Suprapubic skin (tissue), 4 donors: ENCODE measurements at places on chromosomes 1 and 21.

GRCh38 chr1:54221113-54221834 lies 21.3 kb downstream of the MRPL37 start:
- DNase-seq = no peak

DNA sequence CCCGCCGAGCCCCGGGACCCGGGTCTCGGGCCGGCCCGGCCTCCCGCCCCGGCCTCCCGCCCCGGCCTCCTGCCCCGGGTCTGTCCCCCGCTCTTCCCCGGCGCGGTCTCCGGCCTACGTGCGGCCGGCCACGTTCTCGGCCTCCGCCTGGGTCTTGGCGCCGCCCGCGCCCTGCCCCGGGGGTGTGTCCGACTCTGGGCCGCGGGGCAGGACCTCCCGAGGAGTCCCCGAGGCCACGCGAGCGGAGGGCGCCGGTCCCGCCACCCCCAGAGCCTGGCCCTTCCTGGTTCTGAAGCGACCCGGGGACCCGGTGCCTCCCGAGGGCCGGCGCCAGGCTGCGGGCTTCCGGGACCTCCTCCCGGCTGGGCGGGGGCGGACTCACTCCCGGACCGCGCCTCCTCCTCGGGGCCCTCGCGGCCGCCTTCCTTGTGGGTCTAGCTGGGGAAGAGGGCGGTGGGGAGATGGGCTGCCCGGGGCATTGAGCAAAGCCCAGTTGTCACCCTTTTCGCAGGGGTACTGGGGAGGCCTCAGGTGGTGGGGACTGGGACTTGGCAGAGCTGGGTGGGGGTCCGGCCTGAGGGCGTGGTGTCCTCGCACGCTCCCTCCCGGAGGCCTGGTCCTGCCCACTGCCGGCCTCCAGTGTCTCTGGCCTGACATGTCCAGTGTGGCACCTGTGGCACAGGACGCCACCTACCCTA lies 558 bp downstream of the PFKL start:
- DNase-seq = peak; percentile 87

DNA sequence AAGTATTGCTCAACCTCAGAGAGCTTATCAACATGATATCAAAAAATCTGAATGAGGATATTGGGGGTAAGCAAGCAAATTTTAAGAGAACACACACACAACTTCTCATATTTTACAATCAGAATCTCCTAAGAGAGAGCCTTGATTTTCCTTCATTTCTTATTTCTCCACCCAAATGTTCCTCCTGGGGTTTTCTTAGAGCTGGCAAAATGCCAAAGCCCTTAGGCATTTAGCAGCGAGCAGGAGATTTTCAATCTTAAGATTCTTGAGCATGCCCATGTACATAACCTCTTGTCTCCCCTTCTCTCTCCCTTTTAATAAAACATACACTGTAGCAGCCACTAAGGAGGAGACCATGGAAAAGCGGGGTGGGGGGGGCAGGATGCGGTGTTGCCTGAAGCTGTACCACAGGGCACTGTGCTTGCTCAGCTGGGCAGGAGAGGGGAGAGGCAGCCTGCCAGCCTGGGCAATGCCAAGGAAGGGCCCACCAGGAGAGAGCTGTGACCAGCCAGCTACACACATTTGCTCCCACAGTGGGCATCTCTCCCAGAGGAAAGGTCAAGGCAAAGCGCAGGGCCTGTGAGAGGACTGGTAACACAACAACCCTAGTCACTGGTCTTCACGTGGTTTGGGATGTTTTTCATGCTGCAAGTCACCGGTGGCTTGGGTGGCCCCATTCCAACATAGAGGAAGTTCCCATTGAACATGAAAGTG lies 4.3 kb downstream of the BRINP2 start:
- no peak for DNase-seq

- no peak for DNase-seq
Measured at GRCh38 chr1:8018492-8019228, 7.4 kb downstream of the ERRFI1 start.

DNA sequence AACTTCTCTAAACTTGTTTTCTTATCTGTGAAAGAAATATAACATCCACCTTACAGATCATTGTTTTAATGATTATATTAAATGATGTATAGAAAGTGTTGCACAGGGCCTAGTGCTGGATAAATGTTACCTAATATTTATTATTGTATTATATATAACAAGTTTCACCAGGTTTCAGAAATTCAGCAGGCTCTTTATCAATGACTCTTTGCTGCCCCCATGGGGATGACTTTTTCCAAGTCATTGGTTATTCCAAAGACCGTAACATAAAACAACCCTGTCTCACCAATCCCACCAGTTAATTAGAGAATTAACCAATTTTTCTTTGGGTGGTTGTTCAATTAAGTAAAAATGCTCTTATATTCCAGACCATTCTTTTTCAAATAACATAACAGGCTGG lies 7.3 kb upstream of the DEDD start:
- no peak for DNase-seq

DNA sequence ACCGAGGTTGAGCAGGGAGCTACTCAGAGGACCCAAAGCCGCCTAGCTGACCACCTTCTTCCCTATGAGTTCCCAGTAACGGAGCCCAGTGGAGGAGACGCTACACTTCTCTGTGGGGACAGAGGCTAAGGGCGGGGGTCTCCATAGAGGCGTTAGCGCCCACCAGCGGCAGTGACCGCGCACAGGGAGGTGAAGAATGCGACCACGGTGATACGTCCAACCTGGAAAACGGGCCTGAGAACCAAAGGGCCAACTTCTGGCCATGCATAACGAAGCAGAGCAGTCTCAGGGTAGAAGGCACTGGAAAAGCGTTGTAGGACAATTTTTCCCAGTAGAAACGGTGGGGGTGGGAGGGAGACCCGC lies 400 bp upstream of the COG2 start:
- no peak for DNase-seq

GRCh38 chr21:18542081-18542480 lies 138.5 kb upstream of the TMPRSS15 start:
- DNase-seq = no peak

GRCh38 chr1:38899560-38899959 lies 18.2 kb upstream of the GJA9 start:
- no peak for DNase-seq

GRCh38 chr1:115356356-115356755 lies 18.3 kb upstream of the NGF start:
- no peak for DNase-seq

DNA sequence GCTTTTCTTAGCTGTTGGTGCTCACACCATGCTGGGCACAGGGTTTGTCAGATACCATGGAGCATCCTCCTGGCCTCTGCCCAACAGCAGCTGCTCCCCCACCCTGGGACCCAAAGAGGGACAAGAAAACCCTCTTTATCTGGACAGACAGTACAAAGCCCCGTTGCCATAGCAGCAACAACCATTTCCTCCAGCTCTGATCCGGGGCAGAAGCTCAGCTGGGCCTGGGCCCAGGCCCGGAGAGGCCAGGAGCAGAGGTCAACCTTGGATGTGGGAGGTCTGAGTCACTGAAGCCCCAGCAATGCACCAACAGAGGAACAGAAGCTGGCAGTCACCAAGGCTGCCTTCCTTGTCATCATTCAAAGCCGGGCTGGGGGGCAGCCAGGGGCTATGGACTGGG lies 228.4 kb upstream of the POU3F1 start:
- DNase-seq = no peak

DNA sequence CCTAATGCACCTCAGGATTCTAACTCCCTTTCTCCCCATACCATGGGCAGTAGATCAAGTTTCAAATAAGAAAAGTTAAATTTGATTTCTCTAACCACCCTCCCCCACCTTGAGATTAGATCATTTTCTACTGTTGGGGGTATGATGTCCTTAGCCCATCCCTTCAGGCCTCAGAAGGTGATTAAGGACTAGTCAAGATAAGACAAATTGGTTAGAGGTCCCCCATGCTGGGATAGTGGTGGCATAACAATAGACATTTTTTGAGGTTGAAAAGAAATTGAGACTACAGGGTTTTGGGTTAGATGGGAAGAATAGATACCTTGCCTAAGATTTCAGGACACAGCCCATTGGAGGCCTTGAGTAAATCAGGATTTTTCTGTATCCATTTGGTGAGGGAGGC lies 2.5 kb downstream of the CFAP126 start:
- DNase-seq = no peak

GRCh38 chr21:39071623-39072214 lies 111.5 kb downstream of the PSMG1 start:
- DNase-seq = no peak

GRCh38 chr1:111082421-111083203 lies 57.3 kb downstream of the DRAM2 start:
- no peak for DNase-seq

- no peak for DNase-seq
Measured at GRCh38 chr1:78088486-78088885, 42.7 kb downstream of the GIPC2 start.
